ENCODE measurements at places on chromosomes 2 and 18.

DNA sequence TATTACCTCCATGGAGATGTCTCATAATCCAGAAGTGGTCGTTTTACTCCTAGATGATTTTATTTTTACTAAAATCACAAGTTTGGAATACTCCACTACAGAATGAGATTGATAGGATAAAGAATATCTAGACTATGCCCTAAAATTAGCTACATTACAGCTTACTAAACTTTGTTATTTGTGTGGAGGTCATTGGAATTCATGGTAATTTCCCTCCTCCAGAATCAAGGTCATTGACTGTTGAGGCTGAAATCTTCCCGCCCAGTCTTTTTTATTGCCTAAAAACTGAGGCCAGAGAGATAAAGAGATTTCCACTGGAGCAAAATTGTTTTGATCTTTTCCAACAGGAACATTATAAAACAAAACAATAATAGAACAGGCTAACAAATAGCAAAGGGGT lies 35.0 kb downstream of the ITGB6 start:
- DNase-seq: no peak

GRCh38 chr2:143936848-143937722 lies 582.8 kb downstream of the ZEB2 start:
- DNase-seq: no peak

GRCh38 chr2:235328991-235329390 lies 164.9 kb upstream of the AGAP1 start:
- no peak for DNase-seq

DNA sequence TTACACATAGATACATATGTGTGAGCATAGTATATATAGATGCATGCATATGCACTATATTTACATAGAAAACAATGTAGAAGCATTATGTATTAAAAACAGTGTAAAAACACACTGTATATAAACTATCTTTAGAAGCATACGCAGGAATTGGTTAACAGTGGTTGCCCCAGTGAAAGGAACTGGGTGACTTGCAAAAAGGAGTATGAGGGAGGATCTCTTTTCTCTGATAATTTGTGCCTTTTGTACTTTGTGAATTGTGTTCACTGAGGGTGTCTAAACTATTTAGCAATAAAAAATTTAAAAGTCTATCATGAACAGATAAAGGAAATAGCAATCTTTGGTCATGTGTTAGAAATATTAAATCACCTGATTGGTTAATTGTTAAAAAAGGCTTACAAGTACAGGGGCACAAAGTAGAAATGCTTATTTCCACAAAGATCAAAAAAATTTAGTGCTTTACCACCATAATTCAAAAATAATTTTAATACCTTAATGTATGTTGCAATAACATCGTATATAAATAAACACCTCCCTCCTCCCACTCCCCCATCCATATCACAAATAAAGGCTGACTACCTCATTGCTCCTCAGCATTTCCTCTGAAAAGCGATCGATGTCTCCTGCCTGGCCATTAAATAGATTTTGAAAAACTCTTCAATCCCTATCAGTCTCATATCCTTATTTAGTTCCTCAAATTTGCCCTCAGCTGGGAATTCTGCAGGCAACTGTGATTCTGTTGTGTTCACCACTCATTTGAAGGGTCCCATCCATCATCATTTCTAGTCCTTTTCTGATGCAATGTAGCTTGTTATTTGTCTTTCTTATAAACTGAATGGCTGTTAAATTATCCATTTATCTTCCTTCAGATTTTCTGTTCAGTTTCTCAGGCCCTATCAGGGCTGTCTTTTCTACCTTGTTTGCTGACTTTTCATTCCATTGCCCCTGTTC lies 257.3 kb downstream of the AGPS start:
- no peak for DNase-seq

DNA sequence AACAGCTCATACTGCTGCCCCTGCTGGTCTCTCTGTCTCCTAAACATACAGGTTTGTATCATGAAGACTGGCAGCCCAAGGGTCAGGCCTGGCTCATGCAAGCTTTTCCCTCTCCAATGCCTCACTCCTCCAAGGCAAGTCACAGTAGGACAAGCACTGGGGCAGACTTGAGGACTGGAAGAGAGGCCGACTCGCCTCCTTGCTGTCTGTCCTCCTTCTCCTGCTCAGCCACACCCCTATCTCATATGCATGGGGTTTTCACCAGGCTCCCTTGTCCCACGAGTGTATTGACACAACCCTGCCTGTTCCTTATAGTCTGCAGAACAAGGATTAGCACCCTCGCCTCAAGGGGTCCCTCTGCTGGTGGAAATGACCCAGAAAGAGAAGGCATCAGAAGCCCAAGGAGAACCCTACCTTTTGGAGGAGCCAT lies 223.7 kb downstream of the SOX11 start:
- no peak for DNase-seq

GRCh38 chr2:28427741-28428415 lies 35.2 kb downstream of the FOSL2 start:
- DNase-seq: peak; percentile 33

GRCh38 chr2:159410276-159410675 lies 123.8 kb upstream of the WDSUB1 start:
- DNase-seq: no peak

GRCh38 chr2:86274265-86274917 lies 63.0 kb downstream of the REEP1 start:
- peak; percentile 87 for DNase-seq

- DNase-seq: no peak
Measured at GRCh38 chr2:104845552-104845931, 8.4 kb upstream of the POU3F3 start.

GRCh38 chr2:45439788-45440773 lies 171.0 kb downstream of the SRBD1 start:
- no peak for DNase-seq

DNA sequence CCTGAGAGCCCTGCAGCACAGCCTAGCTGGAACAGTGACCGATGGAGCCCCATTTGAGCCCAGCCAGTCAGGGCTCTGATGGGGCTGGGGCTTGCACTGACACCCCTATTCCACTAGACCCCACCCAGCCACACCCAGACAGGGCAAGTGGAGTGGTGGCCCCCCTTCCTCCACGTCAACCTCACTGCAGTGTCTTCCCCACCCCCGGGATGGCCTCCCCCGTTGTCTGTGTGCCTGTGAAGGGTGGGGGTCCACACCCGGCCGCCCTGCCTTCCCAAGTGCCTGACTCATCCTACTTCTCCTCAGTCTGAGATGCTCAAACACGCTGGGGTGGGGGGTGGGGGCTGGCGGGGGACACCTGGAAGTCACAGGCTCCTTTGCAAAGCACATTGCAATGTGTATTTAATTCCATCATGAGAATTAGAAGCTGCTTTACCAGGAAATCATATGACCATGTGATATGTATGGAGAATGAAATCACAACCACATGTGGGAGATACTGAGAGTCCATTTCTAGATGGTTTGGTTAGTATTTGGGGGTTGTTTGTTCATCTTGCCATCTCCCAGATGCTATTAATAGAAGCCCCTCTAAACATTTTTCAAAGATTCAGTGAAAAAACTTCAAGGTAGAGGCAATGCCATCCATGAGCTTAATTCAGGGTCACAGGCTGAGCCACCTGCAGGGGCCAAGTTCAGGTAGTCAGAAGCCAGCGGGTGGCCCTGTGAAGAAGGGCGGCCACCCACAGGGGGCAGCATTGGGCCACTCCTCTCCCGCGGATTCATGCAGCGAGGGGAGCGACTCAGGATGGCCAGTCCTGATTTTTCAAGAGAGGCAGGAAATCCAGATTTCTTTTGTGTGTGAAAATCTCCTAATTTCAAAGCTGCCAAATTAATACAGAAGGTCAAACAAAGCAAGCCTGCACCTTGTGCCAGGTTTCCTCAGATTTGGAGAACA lies 22.7 kb upstream of the GMPPA start:
- DNase-seq: peak; percentile 9

DNA sequence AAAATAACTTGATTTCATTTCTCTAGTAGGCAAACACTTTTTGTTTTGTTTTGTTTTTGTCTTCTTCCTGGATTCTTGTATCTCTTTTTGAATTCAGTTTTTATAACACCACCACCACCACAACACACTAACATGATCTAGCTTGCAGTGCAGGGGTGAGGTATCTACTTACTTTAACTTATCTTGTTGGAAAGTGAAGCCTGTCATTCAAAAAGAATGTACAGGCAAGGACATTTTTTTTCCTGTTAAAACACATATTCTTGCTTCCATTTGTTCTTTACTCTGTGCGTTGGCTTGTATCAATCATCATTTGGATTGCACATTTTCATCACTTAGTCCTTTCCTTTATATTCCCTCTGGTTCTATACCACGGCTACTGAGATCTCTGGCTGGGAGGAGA lies 824.2 kb downstream of the PLCL1 start:
- no peak for DNase-seq

GRCh38 chr2:207616185-207616584 lies 9.0 kb downstream of the METTL21A start:
- no peak for DNase-seq

DNA sequence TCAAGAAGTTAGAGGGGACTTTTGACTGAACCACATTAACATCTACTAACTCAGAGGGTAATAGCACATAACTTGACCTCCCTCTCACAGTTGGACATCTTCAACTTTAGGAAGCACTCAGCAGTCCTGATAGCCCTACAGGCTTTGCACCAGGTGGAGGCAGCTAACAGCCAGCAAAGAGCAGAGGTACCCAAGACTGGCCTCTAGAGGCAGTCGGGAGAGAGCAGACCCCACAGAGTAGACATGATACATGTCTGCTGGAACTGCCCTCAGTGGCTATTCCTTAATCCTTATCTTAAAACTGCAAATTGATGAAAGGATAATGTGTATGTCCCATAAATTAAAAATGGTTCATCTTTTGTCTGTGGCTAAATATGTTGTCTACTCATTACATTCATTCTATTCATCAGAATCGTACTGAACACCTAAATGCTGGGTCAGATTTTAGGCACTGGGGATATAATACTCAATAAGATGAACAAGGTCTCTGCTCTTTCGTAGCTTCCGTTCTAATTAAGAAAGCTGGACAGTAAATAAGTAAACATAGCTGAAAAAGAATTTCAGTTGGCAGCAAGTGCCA lies 49.8 kb downstream of the CAB39 start:
- DNase-seq: peak; percentile 12

GRCh38 chr2:42614838-42615237 lies 46.4 kb downstream of the MTA3 start:
- DNase-seq: peak; percentile 46

- DNase-seq: peak; percentile 57
Measured at GRCh38 chr2:218033590-218034496, 31.0 kb upstream of the TNS1 start.

DNA sequence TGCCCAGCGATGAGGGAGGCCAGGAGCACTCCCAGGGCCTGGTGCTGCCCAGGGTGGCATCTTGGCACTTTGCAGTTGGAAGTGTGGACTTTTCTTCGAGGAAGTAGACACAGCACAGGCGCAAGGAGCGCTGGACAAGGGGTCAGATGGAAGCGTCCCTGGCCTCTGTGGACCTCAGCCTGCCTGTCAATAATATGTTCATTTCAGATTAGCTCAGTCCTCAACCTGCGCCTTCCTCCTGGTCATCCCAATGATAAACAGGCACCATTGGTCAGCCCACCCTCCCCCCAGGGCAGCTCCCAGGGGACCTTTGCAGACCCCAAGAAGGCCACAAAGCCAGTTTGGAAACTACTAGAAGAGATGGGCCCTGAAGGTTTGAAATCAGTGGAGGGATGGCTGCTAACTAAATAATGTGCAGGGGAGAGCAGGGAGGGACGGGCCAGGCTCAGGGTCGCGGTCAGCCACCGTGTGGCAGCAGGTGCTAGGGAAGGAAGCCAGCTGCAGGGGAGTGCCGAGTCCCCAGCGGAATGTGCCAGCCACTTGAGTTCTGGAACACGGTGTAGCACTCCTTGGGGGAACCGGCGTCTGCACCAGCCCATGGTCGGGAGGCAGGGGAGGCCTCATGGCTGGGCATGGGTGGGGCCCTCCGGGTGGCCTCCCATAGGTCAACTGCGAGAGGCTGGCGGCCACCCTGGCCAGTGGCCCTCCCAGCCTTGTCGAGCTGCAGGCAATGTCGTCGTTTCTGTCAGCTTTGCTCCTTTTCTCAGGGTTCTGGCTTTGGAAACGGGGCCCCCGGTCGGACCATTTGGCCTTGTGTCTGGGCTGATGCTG lies 59.9 kb downstream of the ADI1 start:
- no peak for DNase-seq

DNA sequence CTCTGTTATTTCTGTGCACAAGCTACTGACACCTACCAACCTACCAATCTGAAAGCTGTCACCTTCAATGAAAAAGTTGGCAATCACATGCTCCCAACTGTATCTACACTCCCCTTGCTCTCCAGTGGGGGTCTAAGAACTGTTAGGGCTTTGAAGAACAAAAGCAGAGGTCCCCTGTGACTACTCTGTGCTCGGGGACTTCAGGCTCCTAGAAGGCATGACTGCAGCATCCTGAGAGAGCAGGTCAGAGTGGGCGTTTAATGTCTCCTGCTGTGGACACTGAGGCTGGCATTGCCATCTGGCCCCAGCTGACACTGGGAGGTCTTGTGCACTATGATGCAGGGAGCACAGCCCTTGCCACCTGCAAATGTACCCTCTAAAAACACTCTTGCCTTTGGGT lies 93.3 kb downstream of the ACTR2 start:
- DNase-seq: no peak

DNA sequence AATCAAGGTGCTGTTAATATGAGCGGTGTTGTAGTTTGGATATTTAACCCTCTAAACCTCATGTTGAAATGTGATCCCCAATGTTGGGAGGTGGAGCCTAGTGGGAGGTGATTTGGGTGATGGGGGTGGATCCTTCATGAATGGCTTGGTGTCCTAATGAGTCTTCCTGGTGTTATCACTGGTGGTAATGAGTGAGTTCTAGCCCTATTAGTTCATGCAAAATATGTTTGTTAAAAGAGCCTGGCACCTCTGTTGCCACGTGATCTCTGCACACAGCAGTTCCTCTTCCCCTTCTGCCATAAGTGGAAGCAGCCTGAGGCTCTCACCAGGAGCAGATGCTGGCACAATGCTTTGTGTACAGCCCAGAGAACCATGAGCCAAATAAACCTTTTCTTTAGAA lies 158.4 kb downstream of the FMNL2 start:
- peak; percentile 37 for DNase-seq

DNA sequence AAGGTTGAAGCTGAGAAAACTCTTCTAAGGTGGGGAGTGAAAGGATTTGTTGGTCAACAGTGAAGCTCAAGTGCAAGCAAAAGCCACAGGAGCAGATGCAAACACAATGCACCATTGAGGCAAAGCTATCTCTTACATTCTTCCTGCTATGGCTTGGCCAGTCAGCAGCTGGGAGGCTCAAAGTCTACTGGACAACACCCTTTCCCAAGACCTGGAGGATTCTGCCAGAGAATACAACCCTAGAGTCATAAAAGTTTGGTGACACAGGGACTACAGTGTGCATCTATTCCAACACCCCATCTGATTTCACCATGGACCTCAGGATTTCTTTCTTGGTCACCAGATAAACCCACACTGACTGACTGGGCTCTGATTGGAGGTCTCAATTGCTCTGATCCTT lies 342.0 kb downstream of the HRH4 start:
- no peak for DNase-seq

- no peak for DNase-seq
Measured at GRCh38 chr2:207600231-207600630, 25.0 kb downstream of the METTL21A start.
